Activated CD4-positive, alpha-beta memory T cell treated with anti-CD3 and anti-CD28 coated beads, Interleukin-2, amount 10 ng/mL, durations not matched to agents 7 days and 5 days (primary cell): ENCODE measurements at places on chromosomes 7 and 10. TPM values are rescaled to one million over a fixed set of nuclear protein-coding genes. Genes with fewer than 3 reads are reported as not detected.
A peak's percentile ranks its signal among the peaks of the same experiment; 100 is the strongest.

DNA sequence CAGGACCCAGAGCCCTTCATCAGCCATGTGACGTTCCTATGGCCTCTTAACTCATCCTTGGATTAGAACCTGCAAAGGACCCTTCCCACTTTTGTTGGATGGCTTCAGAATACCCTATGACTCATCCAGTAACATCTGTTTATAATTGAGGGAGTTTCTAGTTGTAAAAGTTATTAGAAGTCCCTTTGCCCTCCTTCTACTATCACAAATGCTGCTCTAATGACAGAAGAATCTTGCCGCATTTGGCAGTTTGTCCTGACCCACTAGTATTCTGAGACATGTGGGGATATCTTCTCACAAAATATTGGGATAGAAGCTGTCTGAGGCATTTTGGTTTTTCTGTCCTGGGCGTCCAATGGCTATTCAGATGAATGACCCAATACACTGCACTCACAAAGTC, 251.8 kb upstream of the TMEM72 start:
- no peaks in the 10 kb centered on the region for H3K4me1 ChIP-seq
- H3K27me3 ChIP-seq: no peaks in the 10 kb centered on the region
- H3K36me3 ChIP-seq: no peaks in the 10 kb centered on the region
- no peak overlapping the region for H3K4me3 ChIP-seq
- H3K27ac ChIP-seq: no peak overlapping the region

GRCh38 chr10:22573820-22574569, 140.4 kb downstream of the PIP4K2A start:
- peaks cover 46% of the 10 kb centered on the region for H3K4me1 ChIP-seq
- no peak overlapping the region for H3K4me3 ChIP-seq
- DNase-seq: peak; percentile 38

- no peak overlapping the region for H3K4me3 ChIP-seq
- DNase-seq: no peak
- H3K36me3 ChIP-seq: no peaks in the 10 kb centered on the region
- H3K4me1 ChIP-seq: no peaks in the 10 kb centered on the region
- no peaks in the 10 kb centered on the region for H3K27me3 ChIP-seq
Observed at GRCh38 chr10:61039868-61040267, 95.9 kb upstream of the RHOBTB1 start.

- peaks cover 10% of the 10 kb centered on the region for H3K27me3 ChIP-seq
- DNase-seq: no peak
- H3K4me3 ChIP-seq: no peak overlapping the region
- H3K27ac ChIP-seq: no peak overlapping the region
- H3K4me1 ChIP-seq: no peaks in the 10 kb centered on the region
Observed at GRCh38 chr7:51045319-51046102, 262.8 kb upstream of the GRB10 start.

DNA sequence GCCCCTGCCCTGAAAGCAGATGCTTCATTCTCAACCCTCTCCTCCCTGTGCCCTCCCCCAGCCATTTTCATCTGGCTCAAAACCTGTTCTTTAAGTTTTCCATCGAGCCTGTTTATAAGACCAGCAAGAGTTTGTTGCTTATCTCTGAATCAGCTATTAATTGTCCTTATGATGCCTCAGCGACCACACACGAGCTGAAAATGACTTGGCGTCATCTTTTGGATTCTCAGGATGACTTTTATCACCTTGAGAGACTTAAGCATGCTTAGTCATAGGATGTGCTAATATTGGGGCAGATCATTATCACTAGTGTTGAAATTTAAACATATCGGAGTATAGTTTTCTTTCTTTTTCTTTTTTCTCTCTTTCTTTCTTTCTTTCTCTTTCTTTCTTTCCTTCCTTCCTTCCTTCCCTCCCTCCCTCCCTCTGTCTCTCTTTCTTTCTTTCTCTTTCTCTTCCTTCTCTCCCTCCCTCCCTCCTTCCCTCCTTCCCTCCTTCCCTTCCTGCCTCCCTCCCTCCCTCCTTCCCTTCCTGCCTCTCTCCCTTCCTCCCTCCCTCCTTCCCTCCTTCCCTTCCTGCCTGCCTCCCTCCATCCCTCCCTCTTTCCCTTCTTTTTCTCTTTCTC, 184.5 kb downstream of the PHTF2 start:
- peaks cover 21% of the 10 kb centered on the region for H3K4me1 ChIP-seq
- no peak overlapping the region for H3K27ac ChIP-seq
- H3K27me3 ChIP-seq: peaks cover 9% of the 10 kb centered on the region

DNA sequence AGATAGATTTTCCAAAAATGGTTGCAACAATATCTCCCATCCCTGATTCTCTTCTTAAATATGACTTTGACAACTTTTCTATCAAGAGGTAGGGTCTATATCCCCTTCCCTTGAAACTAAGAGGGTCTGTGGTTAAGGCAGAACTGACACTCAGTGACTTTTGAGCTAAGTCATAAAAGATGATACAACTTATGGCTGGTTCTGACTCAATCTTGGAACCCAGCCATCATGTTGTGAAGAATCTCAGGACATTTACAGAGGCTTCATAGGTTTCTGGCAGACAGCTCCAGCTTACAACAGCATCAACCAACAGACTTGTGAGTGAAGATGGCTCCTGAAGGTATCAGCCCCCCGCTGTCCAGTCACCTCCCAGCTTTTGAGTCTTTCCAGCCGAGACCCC, 203.5 kb downstream of the RNLS start:
- DNase-seq: no peak
- peaks cover 29% of the 10 kb centered on the region for H3K36me3 ChIP-seq
- H3K27ac ChIP-seq: no peak overlapping the region
- H3K27me3 ChIP-seq: peaks cover 2% of the 10 kb centered on the region

WIPF3 gene
- not detected for total RNA-seq

OGDHL gene
- not detected for total RNA-seq

ZP3 gene
- total RNA-seq: 9.3 TPM

ARHGEF35 gene
- 6.0 TPM for total RNA-seq

ANKRD30A gene
- not detected for total RNA-seq
